ENCODE measurements at places on chromosomes 12 and 14. TPM values are rescaled to one million over a fixed set of nuclear protein-coding genes. Genes with fewer than 3 reads are reported as not detected.
A peak's percentile ranks its signal among the peaks of the same experiment; 100 is the strongest.

DNA sequence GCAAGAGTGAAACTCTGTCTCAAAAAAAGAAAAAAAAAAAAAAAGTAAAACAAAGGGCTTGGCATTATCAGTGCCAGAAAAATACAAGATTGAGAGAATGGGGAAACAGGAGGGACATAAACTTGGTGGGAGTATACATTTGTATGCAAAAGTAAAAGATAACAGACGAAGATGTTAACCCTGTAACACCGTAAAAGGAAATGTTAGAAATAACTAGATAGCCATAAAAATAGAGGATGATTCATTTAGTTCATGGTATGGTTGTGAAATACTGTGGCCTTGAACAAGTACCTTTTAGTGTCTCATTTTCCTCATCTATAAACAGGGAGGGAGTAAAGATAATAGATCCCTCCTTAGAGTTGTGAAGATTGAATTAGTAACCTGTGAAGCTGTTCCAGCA lies 33.3 kb downstream of the ATP2A2 start:
- no peak for DNase-seq

DNA sequence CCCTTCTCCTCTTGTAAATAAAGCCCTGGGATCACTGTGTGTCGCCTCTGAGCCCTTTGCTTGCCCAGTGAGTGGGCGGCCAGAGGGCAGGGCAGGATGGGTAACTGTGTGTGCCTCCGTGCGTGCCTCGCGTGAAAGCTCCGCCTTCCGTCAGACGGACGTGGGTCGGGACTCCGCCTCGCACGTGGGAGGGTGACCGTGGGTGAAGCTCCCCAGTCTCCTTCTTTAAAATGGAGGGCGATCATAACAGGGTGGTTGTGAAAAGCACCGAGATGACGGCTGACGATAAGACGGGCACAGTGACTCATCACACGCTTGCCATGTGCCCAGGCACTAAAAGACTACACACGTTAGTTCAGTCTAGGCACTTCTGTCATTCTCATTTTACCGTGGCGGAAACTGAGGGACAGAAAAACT lies 9.2 kb downstream of the PHB2 start:
- DNase-seq: peak; percentile 63

- no peak for DNase-seq
Measured at GRCh38 chr12:124372831-124373230, 77.9 kb downstream of the RFLNA start.

DNA sequence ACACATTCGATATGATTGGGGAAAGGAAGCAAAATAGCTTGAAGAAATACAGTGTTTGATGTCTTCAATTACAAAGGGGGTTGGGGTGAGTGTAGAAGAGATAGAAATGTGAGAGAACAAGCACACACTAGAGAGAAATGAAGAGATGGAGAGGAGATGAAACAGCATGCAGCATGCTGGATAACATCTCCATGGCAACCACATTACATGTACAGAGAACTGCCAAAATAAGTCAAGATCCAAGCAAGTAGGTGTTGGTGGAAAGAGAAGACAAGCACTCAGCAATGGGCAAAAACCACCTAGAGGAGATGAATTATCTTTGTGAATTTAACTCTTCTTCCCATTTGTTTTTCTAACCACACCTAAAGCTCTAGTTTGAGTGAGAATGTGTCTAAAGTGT lies 289.8 kb downstream of the GRIN2B start:
- no peak for DNase-seq

- no peak for DNase-seq
Measured at GRCh38 chr12:42792265-42792664, 202.7 kb upstream of the PRICKLE1 start.

DNA sequence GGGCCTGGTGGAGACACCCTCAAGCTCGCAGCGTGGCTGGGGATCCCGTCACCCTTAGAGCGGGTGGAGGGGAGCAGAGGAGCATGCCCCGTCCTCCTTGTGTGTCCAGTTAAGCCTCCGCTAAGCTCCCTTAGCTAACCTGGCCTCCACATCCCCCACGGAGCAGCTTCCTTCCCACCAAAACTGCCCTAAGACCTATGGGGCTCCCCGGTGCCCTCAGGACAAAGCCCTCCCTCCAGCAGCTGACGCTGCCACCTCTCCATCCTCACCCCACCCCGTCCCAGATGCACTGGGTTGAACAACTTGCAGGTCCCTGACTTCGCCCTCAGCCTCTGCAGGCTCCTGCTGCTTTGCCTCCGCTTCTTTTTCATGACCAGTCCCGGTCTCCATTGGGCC lies 4.0 kb downstream of the AHNAK2 start:
- DNase-seq: no peak

GRCh38 chr14:74852922-74853530 lies 22.9 kb downstream of the PROX2 start:
- DNase-seq: no peak

GRCh38 chr14:99511421-99512109 lies 30.4 kb downstream of the CCNK start:
- peak; percentile 48 for DNase-seq

- DNase-seq: no peak
Measured at GRCh38 chr14:80271389-80271788, 60.1 kb upstream of the DIO2 start.

DNA sequence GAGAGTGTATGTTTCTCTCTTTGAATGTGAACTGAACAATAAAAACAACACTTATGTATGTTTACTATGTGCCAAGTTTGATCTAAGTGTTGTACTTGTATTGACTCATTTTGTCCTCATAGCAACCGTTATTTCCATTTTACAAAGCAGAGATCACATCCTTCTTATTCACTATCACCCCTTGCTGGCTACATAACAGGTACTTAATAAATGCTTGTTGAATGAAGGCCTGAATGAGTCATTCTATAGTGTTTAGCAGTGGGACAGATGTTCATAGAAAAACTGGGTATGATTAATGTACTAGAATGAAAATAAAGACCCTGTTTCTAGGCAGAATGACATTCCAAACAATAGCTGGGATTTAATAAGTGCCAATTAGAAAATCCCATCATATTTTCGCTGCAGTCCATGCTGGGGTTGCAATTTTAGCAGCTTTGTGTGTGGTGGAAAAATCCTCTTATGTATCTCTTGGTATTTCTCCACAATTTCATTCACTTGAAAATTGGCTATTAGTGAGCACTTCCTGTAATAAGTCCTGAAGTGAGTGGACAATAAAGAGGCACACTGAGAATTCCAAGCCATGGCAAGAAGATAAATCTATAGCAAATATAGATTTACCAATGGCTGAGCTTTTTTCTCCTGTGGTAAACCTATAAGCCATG lies 86.0 kb downstream of the FAR2 start:
- no peak for DNase-seq

- no peak for DNase-seq
Measured at GRCh38 chr14:69841656-69842055, 37.6 kb upstream of the SMOC1 start.

DNA sequence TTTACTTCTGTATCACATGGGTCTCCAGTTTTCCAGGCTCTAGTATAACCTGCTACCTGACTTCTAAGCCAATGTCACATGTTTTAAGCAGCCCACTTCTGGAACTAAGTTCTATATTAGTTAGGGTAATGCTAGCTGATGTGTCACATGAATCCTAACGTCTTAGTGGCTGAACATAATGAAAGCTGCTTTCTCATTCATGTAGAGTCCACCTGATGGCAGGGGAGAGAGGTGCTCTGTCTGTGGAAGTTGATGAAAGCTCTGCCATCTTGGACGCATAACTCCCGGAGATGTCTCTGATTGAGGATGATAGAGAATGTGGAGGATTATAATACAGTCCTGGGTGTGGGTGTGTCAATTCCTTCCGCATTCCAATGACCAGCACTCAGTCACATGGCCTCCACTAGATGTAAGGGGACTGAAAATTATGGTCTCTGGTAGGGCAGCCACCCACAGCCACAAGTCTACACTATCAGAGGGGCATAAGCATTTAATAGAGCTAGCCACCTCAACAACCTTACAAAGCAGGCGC lies 234.4 kb upstream of the CRY1 start:
- no peak for DNase-seq

DNA sequence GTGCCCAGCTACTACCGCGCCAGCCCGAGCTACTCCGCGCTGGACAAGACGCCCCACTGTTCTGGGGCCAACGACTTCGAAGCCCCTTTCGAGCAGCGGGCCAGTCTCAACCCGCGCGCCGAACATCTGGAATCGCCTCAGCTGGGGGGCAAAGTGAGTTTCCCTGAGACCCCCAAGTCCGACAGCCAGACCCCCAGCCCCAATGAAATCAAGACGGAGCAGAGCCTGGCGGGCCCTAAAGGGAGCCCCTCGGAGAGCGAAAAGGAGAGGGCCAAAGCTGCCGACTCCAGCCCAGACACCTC lies 697 bp downstream of the HOXC10 start:
- DNase-seq: no peak

- no peak for DNase-seq
Measured at GRCh38 chr14:105444859-105445258, 25.2 kb downstream of the MTA1 start.

Gene SOCS2
- total RNA-seq: 67.9 TPM

Gene SFSWAP
- total RNA-seq: 32.6 TPM

Gene VDR
- total RNA-seq: 1.3 TPM
